ENCODE measurements at places on chromosomes 6 and 20. TPM values are rescaled to one million over a fixed set of nuclear protein-coding genes. Genes with fewer than 3 reads are reported as not detected.

DNA sequence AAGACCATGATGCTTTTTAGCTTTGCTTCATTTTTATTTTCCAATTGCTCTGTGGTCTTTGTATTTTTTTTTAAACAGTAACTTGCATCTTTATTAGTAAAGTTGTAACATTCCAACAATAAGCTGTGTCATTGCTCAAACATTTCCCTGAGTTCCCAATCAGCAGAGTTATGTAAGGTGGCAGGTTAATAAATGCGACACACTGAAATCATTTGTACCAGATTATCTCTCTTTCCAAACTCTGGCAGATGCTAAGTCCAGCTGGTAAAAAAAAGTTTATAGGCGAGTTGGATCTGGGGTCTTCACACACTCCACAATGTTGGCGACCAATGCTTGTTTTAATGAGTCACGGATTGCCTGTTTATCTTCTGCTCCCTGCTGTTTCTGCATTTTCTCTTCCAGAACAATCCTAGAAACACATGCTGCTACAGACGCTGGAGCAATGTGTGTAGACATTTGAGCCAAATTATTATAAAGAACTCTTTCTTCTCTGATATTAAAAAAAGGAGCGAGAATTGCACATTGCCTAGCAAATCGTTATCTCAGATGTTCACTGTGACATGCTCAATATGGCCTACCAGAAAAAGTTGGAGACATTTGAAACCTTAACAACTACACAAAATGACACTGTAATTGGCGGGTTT is 113.6 kb upstream of the IFNGR1 start:
- no peak for DNase-seq
- H3K27ac ChIP-seq: peak overlapping the region; percentile 67
- H3K27me3 ChIP-seq: no peaks in the 10 kb centered on the region
- no peaks in the 10 kb centered on the region for H3K36me3 ChIP-seq
- no peak overlapping the region for H3K4me3 ChIP-seq

DNA sequence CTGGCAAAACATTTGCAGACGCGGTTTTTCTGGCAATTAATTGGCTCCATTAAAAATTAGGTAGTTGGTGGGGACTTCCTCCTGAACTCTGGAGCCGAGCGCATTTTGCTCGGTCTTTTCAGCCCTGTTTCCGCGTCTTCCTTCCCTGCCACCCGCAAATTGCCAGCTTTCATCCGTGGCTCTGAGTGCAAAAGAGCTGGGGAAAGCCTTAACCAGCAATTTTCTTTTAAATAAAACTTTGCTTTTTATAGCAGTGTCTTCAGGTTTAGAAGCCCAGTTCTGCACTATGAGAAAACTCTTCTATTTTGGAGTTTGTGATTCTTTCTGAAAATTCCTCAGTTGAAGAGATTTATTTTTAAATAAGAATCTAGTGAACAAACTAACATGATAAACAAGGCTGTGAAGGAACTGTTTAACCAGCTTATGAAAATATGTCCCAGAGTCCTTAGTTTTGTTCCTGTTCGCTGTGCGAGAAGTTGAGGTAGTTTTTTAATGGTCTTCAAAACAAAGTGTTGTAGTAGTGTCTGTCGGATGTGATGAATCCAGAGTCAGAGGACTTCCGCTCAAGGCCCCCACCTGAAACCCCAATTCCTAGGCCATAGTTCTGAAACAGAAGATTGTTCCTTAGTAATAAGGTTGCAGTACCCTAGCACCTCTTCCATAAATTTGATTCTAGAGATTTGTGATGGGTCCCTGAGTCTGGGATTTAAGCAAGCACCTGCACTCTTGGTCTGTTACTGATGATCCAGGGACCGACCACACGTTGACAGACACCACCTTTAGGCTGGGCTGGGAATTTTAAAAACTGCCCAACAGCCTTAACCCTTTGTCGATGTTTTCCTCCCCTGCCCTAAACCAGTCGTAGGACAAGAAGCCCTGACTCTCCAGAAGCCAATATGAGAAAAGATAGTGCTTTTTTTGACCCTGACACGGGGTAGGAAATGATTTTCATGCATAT is 950 bp downstream of the KCTD20 start:
- peaks cover 41% of the 10 kb centered on the region for H3K4me1 ChIP-seq
- H3K27me3 ChIP-seq: no peaks in the 10 kb centered on the region
- H3K27ac ChIP-seq: peak overlapping the region; percentile 95
- no peak for DNase-seq
- H3K4me3 ChIP-seq: peak overlapping the region; percentile 77

The SIM1 gene
- 0.60 TPM for total RNA-seq

The GLP1R gene
- not detected for total RNA-seq

All from psoas muscle (tissue), 8 donors.